Dorsolateral prefrontal cortex (tissue), 122 donors: ENCODE measurements at places on chromosomes 11 and 22.

GRCh38 chr22:48223488-48224190, 1461.2 kb downstream of the TBC1D22A start:
- DNase-seq: peak; percentile 52

- no peak for DNase-seq
These were observed 5.4 kb upstream of the SYN3 start for GRCh38 chr22:33063611-33064010.

GRCh38 chr11:2131371-2132236, 7.6 kb downstream of the IGF2 start:
- DNase-seq: no peak

- DNase-seq: no peak
These were observed 17.1 kb downstream of the CXCR5 start for GRCh38 chr11:118900535-118901384.

DNA sequence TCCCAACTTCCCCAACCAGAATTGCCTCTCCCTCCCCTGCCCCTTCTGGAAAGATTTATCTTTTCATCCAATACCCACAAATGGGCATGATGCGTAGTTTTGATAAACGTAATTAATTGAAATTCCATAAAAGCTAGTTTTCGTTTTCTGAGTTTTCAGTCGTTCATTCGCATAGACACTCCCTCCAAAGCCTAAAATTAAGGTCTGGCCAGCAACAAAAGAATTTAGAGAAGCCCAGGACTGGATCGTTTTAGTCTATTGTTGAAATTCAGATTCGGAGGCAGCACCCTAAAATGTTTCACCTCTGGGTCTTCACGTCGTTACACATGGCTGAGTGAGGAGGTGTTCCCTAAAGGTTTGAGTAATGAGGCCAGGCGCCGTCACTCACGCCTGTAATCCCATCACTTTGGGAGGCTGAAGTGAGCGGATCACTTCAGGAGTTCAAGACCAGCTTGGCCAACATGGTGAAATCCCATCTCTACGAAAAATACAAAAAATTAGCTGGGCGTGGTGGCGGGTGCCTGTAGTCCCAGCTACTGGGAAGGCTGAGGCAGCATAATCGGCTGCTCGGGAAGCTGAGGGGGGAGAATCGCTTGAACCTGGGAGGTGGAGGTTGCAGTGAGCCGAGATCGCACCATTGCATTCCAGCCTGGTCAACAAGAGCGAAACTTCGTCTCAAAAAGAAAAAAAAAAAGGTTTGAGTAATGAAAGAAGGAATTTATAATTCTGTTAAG, 589 bp upstream of the NDUFC2 start:
- no peak for DNase-seq

DNA sequence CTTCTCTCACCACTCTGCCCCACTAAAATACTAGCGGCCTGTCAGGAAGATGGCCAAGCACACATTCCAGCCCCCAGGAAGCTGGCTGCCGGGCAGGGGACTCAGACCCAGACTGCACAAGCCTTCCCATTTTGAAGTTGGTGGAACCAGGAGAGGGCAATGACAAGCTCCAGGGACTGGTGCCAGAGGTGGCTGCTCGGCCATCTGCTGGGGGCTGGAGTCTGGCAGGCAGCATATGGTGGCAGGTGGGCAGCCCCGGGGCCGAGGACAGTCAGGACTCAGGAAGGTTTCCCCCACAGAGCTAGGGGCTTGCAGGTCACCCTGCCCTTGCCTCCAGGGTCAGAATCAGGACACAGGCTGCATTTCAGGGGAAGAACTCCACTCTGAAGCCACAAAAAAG, 22.6 kb downstream of the KCNJ5 start:
- no peak for DNase-seq

DNA sequence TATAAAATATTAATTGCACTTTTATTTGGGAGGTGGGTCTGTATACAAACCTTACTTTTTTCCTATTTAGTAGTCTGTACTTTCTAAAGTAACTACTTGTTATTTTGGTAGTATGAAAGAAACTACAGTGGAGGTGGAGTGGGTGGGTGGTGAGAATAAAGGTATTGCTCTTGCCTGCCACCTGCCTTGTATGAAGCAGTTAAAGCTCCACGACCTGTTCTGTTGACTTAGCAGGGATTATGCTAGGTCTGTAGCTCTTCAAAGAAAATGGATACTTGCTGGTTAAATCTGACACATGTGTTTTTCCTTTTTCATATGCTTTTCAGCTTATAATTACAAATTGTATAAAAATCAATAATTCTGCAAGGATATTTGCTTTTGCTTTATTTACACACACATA, 111.9 kb downstream of the EHF start:
- no peak for DNase-seq
